ENCODE measurements at places on chromosomes 6 and 20.

DNA sequence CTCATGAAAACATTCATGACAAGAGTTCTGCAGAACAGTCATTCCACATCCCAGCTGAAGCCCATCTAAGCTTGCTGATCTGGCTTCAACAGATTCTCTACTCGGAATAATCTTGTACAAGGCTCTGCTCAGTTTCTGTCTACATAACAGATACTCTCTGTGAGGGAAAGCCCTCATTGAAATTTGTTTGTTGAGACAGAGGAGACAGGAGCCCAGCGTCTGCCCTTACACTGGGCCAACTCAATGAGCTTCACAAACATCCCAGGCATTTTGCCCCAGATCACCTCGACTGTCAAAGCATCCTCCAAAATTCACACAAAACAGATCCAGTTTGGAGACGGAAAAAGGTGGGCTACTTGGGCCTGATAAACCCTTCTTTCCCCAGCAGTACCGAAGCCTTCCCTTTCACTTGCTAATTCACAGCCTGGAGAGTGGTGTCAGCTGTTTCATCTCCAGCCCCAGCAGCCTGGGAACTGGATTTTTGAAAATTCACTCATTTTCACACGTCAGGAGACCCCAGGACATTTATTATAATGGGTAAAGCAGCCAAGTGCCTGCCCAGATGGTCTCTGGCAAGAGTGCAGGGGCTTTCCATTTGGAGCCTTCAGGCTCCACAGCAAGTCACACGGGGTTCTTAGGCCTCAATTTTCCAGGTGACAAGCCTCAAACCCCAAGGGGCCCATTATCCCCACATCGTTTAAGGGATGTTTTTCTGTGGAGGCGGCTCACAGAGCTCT is 7.3 kb downstream of the CCDC167 start:
- DNase-seq: no peak
- H3K27ac ChIP-seq: no peak overlapping the region
- H3K36me3 ChIP-seq: no peaks in the 10 kb centered on the region
- no peaks in the 10 kb centered on the region for H3K27me3 ChIP-seq
- no peaks in the 10 kb centered on the region for H3K4me1 ChIP-seq

- no peaks in the 10 kb centered on the region for H3K27me3 ChIP-seq
- H3K4me1 ChIP-seq: peaks cover 15% of the 10 kb centered on the region
- no peaks in the 10 kb centered on the region for H3K36me3 ChIP-seq
- no peak overlapping the region for H3K4me3 ChIP-seq
- DNase-seq: no peak
These were observed 171.6 kb upstream of the PHACTR1 start for GRCh38 chr6:12544821-12545565.

DNA sequence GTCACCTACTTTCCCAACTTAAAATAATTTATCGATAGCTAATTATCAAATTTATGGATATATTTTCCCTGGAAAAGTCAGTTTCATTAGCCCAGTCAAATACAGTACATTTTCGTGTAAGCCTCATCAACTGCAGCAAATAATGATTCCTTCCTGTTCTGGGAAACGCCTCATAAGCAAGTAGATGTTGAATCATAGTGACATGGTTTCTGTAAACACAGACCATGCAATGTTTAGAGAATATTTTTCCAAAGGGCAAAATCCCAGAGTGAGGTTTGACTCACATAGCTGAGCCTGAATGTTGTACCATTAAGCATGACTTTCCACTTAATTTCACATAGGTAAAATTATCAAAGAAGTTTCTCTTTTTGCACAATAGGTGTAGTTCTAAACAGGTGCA is 16.7 kb upstream of the VNN1 start:
- H3K36me3 ChIP-seq: no peaks in the 10 kb centered on the region
- peak; percentile 86 for DNase-seq
- peak overlapping the region; percentile 80 for H3K27ac ChIP-seq
- H3K4me1 ChIP-seq: peaks cover 20% of the 10 kb centered on the region
- H3K27me3 ChIP-seq: no peaks in the 10 kb centered on the region
- no peak overlapping the region for H3K4me3 ChIP-seq

DNA sequence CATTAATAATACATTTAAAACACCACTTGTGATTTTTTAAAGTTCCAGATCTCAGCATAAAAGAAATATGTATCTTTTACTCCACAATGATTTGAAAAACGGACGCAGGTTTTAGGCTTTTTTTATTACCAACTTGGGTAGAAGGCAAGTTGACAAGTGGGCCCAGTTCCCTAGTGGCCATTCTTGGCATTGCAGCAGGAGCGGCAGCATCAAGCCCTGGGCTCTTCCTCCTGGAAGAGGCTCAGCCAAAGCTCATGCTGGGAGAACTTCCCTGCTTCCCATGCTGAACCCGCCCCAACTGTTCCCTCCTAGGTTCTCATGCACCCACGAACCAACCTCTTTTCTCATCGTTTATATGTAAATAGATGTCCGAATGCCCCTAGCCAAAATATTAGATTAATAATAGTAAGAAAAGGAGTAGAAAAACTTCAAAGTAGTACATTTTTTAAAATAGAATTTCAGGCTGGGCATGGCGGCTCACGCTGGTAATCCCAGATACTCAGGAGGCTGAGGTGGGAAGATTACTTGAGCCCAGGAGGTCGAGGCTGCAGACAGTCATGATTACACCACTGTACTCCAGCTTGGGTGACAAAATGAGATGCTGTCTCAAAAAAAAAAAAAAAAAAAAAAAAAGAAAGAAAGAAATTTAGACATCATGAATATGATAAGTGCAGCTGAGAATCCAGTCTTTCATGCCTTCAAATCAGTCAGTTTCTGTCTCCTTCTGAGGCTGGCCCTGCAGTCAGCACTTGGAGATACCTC is 18.2 kb upstream of the MYB start:
- no peaks in the 10 kb centered on the region for H3K36me3 ChIP-seq
- no peaks in the 10 kb centered on the region for H3K4me1 ChIP-seq
- H3K27me3 ChIP-seq: no peaks in the 10 kb centered on the region
- no peak overlapping the region for H3K27ac ChIP-seq

DNA sequence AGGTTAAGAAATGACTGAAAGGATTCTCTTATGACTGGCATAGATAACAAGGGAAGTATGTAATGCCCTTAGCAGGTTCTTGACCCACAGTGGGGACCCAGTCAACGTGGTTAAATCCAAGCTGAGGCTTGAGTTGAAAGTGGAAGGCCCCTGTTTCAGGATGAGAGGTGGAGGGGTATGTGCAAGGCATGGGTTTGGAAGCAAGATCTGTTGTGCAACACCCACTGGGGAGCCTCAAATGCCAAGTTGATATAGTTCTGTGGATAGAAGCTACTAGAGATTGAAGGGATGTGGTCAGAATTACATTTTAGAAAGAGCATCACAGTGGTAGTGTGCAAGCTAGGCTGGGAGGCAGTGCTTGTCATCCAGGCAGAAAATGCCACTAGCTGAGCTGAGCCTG is 5.1 kb downstream of the PABPC1L start:
- H3K27ac ChIP-seq: no peak overlapping the region
- no peak for DNase-seq
- H3K36me3 ChIP-seq: peaks cover 26% of the 10 kb centered on the region
- no peaks in the 10 kb centered on the region for H3K27me3 ChIP-seq
- no peak overlapping the region for H3K4me3 ChIP-seq

- H3K36me3 ChIP-seq: no peaks in the 10 kb centered on the region
- H3K4me3 ChIP-seq: no peak overlapping the region
- peaks cover 30% of the 10 kb centered on the region for H3K4me1 ChIP-seq
- no peaks in the 10 kb centered on the region for H3K27me3 ChIP-seq
- DNase-seq: no peak
These were observed 162.4 kb upstream of the AGPAT4 start for GRCh38 chr6:161436106-161436876.

DNA sequence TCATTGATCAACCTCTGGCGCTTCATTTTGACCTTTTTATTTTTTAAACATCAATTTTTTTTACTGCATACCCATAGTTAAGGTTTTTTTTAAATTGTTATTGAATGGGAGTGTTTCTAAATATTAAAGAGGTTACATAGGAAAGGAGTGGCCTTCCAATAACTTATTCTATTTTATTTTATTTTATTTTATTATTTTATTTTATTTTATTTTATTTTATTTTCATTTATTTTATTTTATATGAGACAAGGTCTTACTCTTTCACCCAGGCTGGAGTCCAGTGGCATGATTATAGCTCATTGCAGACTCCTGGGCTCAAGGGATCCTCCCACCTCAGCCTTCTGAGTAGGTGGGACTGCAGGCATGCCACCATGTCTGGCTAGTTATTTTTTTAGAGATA is 30.2 kb downstream of the DOP1A start:
- no peaks in the 10 kb centered on the region for H3K27me3 ChIP-seq
- no peak for DNase-seq
- no peak overlapping the region for H3K27ac ChIP-seq
- H3K36me3 ChIP-seq: no peaks in the 10 kb centered on the region
- H3K4me3 ChIP-seq: no peak overlapping the region
- no peaks in the 10 kb centered on the region for H3K4me1 ChIP-seq

DNA sequence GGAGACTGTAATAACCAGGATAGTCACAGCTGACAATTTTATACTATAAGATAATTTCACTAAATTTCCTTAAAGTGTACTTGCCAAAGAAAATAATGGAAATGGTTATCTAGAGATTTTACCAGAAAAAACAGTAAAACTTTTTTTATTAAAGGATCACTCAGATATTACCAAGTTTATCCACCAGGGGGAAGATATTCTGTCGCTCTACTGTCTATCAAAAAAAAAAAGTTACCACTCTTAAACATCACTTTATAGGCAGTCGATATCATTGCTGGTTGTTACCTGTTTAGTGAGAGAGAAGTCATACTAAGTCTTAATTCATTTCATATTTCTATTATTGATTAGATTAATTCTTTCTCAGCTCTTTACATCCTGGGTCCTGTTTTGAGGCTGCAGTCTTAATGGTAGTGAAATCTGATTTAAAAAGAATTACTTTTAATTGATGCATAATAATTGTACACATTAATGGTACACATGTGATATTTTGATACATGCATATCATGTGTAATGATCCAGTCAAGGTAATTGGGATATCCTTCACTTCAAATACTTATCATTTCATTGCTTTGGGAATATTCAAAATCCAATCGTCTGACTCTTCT is 18.9 kb downstream of the L3MBTL3 start:
- no peaks in the 10 kb centered on the region for H3K27me3 ChIP-seq
- no peaks in the 10 kb centered on the region for H3K36me3 ChIP-seq
- no peak overlapping the region for H3K27ac ChIP-seq
- H3K4me3 ChIP-seq: no peak overlapping the region

DNA sequence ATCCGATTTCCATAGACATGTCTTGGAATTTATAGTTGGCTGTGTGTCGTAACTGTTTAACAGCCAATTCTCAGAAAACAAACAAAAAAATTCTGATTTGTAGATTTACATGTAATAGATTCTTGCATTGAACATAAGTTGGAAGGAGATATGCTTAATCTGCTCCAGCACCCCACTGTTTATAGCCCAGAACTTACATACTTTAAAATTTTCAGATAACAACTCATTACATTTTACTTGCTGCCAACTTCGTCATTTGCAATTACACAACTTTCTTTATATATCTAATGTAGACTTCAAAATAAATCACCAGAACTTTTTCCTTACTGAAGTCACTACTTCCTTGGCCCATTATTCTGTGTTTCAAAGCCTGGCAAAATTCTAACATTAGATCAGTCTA is 472.3 kb upstream of the EYS start:
- no peak overlapping the region for H3K4me3 ChIP-seq
- peaks cover 5% of the 10 kb centered on the region for H3K4me1 ChIP-seq
- no peak overlapping the region for H3K27ac ChIP-seq
- no peaks in the 10 kb centered on the region for H3K36me3 ChIP-seq

DNA sequence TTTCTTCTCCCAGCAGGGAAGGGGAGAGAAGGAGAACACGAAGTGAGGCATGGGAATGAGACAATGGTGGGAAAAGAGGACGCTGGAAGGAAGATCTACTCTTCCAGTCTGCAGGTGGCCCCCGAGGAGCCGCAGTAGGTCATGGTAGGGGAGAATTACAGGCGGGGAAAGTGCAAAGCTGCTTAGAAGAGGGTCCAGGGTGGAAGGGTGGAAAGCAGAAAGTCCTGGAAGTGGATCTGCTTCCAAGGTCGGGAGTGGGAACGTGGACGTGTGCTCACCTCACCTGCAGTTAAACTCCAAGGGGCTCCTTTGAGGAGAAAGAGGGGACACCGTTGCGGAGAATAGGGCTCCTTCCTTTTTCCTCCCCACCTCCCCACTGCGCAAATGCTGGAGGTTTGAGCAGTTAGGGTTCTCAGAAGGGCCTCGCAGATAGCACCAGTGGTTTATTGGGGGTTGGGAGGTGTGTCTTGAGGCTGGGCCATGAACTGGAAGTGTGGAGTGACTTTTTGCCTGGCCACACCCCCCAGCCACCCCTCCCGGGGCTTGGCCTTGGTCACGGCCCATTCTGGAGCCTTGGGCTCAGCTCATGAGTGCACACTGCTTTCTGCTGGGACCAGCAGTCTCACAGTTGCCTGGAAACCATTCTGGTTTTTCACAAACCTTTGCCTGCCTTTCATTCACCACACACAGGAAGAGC is 100.4 kb upstream of the MLN start:
- H3K27ac ChIP-seq: no peak overlapping the region
- H3K27me3 ChIP-seq: peaks cover 78% of the 10 kb centered on the region
- DNase-seq: no peak
- H3K4me3 ChIP-seq: no peak overlapping the region
- H3K4me1 ChIP-seq: no peaks in the 10 kb centered on the region

DNA sequence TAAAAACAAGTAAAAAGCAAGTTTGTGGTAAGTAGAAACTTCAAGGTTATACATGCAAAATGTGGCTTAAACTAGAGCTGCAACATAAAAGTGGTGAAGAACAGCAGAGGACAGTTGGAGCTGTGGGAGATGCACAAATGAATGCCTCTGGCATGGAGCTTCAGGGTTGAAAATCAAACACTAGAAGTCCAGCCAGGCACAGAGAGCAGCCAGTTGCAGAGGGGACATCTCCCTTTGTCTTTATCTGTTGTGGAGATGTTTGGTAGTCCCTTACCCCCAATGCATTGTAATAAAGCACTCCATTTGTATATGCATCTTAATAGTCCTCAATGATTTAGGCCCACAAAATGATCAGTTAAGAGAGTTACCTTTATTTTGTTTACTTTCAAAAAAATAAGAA is 73.1 kb upstream of the C20orf144 start:
- DNase-seq: no peak
- H3K4me3 ChIP-seq: no peak overlapping the region
- H3K27ac ChIP-seq: no peak overlapping the region
- H3K27me3 ChIP-seq: no peaks in the 10 kb centered on the region
- H3K4me1 ChIP-seq: peaks cover 10% of the 10 kb centered on the region
- no peaks in the 10 kb centered on the region for H3K36me3 ChIP-seq

GRCh38 chr6:17556014-17556413 is 44.1 kb upstream of the FAM8A1 start:
- H3K27me3 ChIP-seq: no peaks in the 10 kb centered on the region
- no peak overlapping the region for H3K27ac ChIP-seq
- H3K36me3 ChIP-seq: peaks cover 11% of the 10 kb centered on the region

DNA sequence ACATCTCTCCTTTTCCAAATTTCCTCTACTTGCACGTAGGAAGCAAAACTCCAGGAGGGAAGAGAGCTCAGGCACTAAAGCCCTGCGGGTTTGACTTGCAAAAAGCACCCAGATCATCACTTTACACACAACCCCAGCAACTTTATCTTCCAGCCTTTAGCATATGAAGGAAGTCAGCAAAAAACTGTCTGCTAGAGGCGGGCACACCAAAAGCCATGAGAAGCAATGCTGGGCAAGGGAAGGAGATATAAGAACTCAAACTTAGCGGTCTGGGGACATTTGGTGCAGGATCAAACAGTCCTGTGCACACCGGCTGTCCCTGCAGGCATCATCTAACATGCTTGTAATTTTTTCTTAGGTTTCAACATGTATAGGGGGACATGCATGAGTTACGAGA is 113.3 kb downstream of the JPH2 start:
- no peak for DNase-seq
- H3K27ac ChIP-seq: no peak overlapping the region
- no peak overlapping the region for H3K4me3 ChIP-seq
- H3K27me3 ChIP-seq: no peaks in the 10 kb centered on the region
- H3K36me3 ChIP-seq: no peaks in the 10 kb centered on the region

Data from PC-3 (cell line).